ENCODE measurements at places on chromosomes 2 and 18. TPM values are rescaled to one million over a fixed set of nuclear protein-coding genes. Genes with fewer than 3 reads are reported as not detected.

GRCh38 chr2:101655702-101656422 lies 41.6 kb upstream of the MAP4K4 start:
- DNase-seq, result no peak

- no peak for DNase-seq
These were observed 27.8 kb upstream of the RNF125 start for GRCh38 chr18:31990823-31991222.

- DNase-seq, result no peak
These were observed 3.7 kb upstream of the IL1RN start for GRCh38 chr2:113123726-113124125.

DNA sequence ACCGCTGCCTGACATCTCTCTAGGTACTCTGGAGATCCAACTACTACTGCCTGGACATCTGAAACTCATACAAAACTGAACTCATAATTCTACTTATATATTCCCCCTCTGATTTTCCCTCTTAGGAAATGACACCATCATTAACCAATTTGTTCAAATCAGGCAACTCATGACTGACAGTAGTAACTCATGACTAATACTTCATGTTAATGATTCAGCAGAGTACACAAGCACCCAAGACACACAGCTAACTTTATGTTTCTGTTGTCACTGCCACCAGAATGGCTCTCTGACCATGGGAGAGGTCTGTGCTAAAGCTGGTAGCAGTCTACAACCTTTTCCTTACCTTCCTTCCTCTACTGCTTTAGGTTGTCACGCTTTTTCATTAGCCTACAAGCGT lies 91.1 kb downstream of the ITSN2 start:
- no peak for DNase-seq

DNA sequence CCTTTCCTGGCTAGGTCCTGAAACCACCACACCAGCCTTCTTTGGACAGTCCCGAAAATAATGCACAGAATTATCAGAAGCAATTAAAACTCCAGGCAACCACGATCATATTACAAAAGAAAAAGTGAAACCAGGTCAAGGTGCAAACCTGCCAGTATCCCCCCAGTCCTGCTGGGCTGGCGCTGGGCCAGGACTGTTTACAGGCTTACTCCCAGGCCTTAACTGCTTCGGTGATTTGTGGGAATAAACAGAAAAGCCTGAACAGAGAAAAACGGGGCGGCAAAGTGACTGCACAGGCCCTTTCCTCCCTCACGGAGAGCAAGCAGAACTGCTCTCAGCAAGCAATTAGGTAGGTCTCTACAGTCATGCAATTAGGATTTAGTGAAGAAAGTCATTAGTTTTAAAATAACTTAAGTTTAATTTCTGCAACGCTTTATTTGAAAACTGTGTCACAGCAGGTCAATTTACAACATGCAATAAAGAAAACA lies 1.3 kb downstream of the HDAC4 start:
- no peak for DNase-seq

- peak; percentile 57 for DNase-seq
These were observed 33.1 kb upstream of the TTC39C start for GRCh38 chr18:23981369-23981980.

- no peak for DNase-seq
These were observed 10.7 kb downstream of the ARID5A start for GRCh38 chr2:96547203-96547641.

DNA sequence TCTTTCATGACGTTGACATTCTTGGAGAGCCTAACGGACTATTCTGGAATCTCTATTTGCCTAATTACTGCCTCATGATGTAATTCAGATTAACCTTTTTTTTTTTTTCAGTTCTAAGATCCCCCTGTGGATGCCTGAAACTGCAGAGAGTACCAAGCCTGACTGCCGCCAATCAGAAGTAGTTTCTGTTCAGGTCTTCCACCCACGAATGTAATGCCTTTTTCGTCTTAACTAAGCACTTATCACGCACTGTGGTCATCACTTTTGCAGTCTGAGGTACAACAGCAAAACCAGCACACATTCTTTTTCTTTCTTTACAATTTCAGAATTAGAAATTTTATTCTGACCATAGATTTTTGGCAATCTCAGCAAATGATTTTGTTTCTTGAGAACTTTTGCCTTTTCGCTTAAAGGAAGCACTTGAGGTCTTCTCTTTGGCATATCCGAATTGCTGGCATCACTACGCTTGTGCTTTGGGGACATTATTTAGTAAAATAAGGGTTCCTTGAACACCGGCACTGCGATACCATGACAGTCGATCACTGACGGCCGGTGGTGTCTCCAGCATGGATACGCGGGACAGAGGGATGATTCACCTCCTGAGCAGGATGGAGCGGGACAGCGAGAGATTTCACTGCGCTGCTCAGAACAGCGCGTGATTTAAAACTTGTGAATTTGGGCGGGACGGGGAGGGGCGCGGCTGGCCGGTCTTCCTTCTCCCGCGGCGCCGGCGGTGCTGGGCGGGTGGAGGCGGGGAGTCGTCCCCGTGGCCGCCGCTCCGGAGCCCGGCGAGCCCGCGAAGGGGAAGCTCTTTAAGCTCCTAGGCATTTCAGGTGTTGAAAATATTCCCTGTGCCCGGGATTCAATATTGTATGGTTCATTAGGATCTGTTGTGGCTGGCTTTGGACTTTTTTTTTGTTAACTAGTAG lies 32.0 kb upstream of the GPR55 start:
- peak; percentile 44 for DNase-seq

- DNase-seq, result no peak
These were observed 291.4 kb upstream of the POU3F3 start for GRCh38 chr2:104562537-104562936.

DNA sequence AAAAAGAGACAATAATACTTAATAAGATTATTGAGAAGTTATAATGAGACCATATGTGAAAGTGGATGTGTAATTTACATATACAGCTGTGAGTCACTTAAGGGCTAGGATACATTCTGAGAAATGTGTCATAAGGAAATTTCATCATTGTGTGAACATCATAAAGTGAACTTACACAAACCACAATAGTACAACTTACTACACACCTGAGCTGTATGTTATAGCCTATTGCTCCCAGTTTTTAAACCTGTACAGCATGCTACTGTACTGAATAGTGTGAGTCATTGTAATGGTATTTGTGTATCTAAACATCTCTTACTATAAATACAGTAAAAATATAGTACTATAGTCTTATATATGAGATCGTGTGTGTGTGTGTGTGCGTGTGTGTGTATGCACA lies 1420.3 kb upstream of the PIK3C3 start:
- no peak for DNase-seq

- no peak for DNase-seq
These were observed 130.1 kb downstream of the GCA start for GRCh38 chr2:162473986-162474385.

GRCh38 chr2:239706367-239706766 lies 305.5 kb upstream of the HDAC4 start:
- DNase-seq, result no peak

GRCh38 chr2:119367472-119368099 lies 809 bp downstream of the DBI start:
- peak; percentile 83 for DNase-seq

- DNase-seq, result peak; percentile 27
These were observed 636 bp upstream of the IMMT start for GRCh38 chr2:86195808-86196387.

- DNase-seq, result no peak
These were observed 385.9 kb upstream of the RND3 start for GRCh38 chr2:150873396-150873772.

DNA sequence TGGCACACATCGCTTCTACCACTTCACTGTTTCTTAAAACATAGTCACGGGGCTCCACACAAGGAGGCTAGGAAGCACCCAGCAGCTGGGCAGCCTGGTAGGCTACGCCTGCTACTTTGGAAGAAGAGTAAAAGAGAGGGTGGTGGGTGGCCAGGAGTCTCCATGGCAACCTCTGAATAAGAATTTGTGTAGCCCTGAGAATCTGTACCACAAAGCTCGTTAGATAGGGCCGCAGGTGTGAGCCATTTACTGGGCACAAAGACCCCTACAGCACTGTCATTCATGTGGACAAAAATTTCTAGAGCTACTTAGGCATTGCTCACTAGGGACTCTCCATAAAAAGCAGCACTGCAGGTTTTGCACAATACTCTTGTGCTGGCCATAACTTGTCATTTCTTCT lies 166.4 kb upstream of the MSH6 start:
- no peak for DNase-seq

DNA sequence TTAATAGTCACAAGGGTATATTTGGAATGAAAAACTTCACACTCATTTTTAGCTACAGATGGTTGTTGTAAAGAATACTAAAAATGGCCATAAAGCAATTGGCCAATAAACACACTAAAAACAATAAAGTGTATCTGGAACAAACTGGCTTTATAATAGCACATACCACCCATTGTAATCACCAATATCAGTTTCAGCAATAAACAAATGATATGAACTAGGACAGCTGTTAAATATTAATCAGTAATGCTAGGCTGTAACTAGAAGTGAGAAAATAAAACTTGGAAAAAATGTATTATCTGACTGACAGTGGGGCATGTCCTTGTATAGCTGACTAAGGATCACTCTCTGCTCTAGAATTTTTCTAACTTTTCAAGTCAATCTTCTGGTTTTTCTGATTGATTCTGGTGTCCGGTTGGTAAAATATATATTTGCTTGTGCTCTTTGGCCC lies 312.5 kb downstream of the RND3 start:
- no peak for DNase-seq

- DNase-seq, result no peak
These were observed 21.5 kb downstream of the SH2D6 start for GRCh38 chr2:85439986-85440385.

GRCh38 chr2:96957244-96957643 lies 29.1 kb downstream of the FAM178B start:
- DNase-seq, result no peak

The IGFBP5 gene
- 0.51 TPM for total RNA-seq

The BBS5 gene
- 3.3 TPM for total RNA-seq

The ZSWIM2 gene
- total RNA-seq, result not detected

The SLC4A3 gene
- total RNA-seq, result 24.4 TPM

The SPEG gene
- total RNA-seq, result 92.9 TPM

The KRTCAP3 gene
- 4.2 TPM for total RNA-seq

The RPIA gene
- total RNA-seq, result 8.1 TPM

The ASB18 gene
- total RNA-seq, result not detected

The SLC5A7 gene
- 0.27 TPM for total RNA-seq

The TFPI gene
- total RNA-seq, result 0.59 TPM

The CABYR gene
- total RNA-seq, result 14.0 TPM

The EVX2 gene
- total RNA-seq, result 0.76 TPM

The UGT1A5 gene
- total RNA-seq, result not detected

The TEKT4 gene
- total RNA-seq, result not detected

The CBLN2 gene
- total RNA-seq, result 0.17 TPM
